ENCODE measurements at places on chromosomes 2 and 18.

DNA sequence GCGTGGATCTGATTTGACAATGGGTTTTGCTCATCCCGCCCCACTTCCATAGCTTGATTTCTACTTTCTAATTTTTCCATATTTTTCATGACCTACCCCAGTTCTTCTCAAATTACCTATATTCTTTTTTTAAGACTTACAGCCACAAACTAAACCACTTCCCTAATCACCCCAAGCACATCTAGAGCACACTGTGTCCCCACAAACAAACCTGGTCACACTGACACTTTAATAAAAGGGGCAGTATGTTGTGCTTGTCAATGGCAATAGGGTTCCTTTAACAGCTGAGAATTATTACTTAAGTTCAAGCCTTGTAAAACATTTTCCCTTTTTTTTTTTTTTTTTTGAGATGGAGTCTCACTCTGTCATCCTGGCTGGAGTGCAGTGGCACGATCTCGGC, 47.1 kb downstream of the MREG start:
- no peak for DNase-seq

GRCh38 chr2:20611077-20611843, 39.6 kb downstream of the HS1BP3 start:
- no peak for DNase-seq

GRCh38 chr2:233349005-233349998, 5.0 kb upstream of the DGKD start:
- DNase-seq: no peak

DNA sequence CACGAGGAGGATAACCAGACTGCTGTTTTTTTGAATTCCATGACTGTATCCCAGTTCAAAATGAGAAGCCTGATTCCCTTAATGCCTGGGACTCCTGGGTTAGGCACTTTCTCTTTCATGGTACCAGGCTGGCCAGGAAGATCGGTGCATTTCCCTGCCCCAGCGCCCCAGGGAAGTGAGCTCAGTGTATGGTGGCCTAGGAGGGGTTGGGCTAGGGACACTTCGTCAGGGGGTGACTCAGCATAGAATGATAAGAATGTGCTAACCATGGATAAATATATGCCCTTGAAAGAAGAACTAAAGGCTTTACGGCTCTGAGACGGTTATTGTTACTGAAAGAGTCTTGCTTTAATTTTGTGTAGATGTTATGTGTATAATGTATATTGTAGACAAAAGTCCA, 27.5 kb upstream of the FAM237A start:
- DNase-seq: no peak

DNA sequence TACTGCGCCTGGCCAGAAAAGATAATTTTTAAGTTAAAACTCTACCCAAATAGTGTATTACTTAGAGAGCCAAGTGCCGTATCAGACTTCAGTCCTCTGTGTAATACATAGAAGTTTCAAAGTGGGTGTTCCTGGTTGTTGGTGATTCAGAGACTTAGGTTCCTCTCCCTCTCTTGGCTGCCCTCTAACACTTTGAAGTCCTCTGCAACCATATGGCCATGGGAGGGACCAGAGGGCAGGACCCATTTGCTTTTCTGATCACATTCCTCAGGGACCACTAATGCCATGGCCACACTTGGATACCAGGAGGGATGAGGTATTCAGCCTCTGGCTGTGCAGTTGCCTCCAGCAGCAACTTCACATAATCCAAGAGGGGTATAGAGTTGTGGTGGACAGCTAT, 131.5 kb downstream of the CAPN13 start:
- no peak for DNase-seq

- DNase-seq: no peak
Observed at GRCh38 chr2:160371251-160372009, 122.2 kb downstream of the RBMS1 start.

DNA sequence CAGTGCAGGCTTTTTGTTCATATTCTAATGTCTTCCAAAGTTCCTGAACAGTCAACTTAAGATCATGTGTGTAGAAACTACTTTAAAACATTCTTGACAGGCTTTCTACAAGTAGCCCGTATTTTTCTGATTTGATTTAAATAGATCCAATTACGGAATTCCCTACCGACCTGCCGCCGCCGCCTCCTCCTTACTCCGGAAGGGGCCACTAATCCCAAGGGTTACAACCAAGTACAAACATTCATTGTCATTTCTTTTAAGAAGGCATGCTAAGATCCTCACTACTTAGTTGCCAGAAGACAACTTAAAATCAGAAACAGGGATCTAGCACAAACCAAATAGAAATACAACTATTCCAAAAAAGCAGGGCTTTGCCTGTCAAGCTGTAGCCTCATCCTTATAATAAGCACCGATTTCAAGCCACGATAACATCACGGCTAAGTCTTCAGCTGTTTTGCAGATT, 784 bp downstream of the WDR33 start:
- DNase-seq: no peak

DNA sequence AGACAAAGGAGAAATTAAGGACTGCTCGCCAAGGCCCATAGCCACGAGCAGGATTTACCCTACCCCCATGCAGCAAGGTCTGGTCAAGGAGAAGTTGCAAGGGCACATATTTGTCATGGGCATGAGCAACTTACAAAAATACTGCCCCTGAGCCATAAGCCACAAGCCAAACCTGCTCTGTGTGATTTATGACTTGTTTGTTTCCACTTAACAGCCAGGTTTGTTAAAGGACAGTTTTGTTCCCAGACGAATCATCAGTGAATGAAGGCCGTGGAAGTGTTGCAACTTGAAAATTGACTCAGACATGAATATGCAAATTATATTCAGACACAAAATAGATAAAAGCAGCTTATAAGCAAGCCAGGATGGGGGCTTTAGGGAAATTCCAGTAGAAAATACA, 31.3 kb upstream of the EVA1A start:
- no peak for DNase-seq

DNA sequence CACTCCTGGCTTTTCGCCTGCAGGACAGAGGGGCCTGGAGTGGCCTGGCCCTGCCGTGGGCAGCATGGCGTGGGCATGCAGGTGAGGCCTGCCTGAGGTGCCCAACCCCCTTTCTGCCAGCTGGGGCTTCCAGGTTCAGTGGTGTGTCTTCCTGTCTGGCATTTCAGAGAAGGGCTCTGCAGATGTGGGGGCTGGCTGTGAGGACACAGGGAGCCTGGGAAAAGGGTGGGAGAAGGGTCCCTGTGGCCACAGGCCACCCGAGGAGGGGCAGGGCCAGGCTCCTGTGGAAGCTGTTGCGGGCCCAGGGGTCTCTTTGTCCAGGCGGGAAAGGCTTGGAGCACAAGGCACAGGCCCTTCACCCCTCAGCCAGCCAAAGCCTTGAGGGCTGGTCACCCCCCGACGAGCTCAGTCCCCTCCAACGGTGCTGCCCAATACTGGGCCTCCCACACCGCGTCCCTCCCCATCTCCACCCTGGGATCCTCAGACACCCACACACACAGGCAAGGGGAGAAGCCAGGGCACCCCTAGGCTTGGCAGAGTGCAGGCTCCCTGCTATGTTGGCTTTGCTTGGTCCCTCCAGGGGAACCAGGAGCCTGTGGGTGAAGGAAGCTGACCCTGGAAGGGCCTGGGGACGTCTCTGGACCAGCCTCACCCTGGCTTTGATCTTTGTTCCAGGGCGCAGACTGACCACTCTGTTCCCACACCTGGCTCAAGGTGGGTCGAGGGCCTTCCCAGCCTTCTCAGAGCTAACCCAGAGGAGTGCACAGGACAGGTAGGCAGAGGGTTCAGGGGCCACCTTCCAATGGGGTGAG, 3.7 kb upstream of the AQP12A start:
- DNase-seq: no peak

- DNase-seq: no peak
Observed at GRCh38 chr18:10090668-10091067, 176.9 kb downstream of the VAPA start.

DNA sequence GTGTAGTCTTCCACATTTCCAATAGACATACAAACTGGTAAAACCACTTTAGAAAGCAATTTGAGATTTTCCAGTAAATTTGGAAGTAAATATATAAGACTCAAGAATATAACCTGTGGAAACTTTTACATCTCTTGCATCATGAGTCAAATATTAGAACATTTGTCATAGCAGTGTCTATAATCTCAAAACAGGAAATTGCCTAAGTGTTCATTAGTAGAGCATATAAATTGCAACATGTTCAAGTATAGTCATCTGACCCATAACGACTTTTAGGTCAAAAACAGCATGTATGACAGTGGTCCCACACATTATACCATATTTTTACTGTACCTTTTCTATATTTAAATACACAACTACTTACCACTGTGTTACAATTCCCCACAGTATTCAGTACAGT, 555.9 kb upstream of the VRK2 start:
- no peak for DNase-seq

- no peak for DNase-seq
Observed at GRCh38 chr2:71499691-71500090, 46.3 kb downstream of the DYSF start.

GRCh38 chr2:98547092-98547790, 61.1 kb downstream of the COA5 start:
- DNase-seq: no peak

Measured in T-helper 2 cell (primary cell).